IPS DF 19.7 (cell line): ENCODE measurements at places on chromosomes 4 and X.

DNA sequence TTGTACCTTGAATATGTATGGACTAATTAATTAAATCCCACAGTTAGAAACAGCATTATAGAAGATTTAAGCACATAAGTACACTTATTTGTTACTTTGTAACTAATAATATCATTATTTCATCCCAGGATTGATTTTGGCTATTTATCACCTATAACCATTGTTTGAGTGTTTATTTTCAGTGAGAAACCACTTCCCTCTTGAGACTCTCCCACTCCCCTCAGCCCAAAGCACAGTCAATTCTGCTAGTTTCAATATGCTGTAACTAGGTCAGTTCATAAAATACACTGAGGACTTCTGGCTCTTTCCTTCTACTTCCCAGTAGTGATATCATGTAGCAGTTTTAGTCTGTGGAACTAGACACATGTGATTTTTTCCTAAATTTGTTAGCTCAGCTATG lies 16.3 kb downstream of the OFD1 start:
- DNase-seq: no peak

- DNase-seq: no peak
Measured at GRCh38 chr4:168795346-168795745, 214.7 kb downstream of the CBR4 start.

- no peak for DNase-seq
Measured at GRCh38 chr4:20049889-20050288, 201.8 kb upstream of the SLIT2 start.

DNA sequence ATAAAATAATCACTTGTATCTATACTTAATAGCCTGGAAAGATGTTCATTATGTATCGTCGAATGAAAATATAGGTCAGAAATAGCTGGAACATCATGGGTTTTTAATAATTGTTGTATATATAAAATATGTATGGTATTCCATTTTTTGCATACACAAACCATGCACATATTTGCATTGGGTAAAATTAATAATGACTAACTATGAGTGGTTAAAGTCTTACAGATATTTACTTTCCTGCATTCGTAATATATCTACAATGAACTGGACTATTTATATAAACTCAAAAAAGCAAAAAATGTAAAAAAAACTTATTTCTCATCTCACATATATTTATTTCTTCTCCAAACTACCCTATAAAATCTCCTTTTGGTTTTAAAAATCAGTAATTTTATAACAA lies 46.0 kb downstream of the CYLC1 start:
- no peak for DNase-seq

DNA sequence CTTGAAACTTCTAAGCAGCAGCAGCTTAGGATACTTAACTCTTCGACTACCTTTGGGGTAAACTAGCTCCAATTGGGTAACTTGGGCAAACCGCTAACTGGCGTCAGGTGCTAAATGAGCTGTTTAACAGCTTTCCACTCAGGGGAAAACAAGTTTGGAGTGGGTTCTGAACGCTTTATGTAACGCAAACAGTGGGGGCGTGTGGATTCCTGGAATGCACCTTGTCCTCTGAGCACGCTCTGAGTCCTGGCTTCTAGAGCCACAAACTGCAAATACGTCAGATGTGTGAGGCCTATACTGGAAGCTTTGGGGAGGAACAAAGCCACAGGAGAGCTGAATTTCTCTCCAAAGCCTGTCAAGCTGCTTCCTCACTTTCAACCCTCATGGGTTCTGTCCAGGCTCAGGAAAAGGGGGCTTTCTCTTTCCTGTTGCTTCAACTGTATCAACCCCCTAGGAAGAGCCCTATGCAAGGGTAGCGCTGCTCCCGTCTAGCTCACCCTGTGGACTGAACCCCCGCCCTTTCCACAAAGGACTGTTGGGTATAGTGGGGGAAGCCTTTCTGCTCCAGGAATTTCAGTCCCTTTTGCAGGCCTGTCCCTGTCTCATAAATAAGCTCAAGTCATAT lies 4.5 kb upstream of the WDR1 start:
- DNase-seq: no peak

GRCh38 chr4:106422766-106423165 lies 54.2 kb upstream of the GIMD1 start:
- DNase-seq: no peak

GRCh38 chr4:1516261-1516660 lies 110.0 kb upstream of the NKX1-1 start:
- DNase-seq: no peak
